ENCODE measurements at places on chromosomes 16 and 17.

- no peak for DNase-seq
Observed at GRCh38 chr16:49470513-49470991, 96.9 kb downstream of the C16orf78 start.

DNA sequence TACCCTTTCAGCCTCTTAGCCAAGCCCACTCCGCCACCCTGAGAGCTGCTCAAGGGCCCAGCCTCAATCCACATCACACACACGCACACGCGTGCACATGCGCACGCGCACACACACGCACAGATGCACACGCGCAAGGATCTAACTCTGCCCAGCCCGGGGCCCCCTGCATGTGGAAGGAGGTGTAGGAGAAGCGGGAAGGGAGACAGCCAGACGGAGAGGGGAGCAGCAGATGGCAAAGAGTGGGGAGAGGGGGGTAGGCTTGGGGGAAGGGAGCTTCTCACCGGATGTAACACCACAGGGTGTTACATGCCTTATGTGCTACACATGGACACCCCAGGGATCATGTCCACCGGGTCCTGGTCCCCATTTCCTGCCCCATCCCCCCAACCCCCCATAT, 15.3 kb downstream of the DLG4 start:
- DNase-seq, result no peak

GRCh38 chr17:6186998-6187397, 116.8 kb downstream of the WSCD1 start:
- no peak for DNase-seq

- peak; percentile 67 for DNase-seq
Observed at GRCh38 chr17:38322156-38322779, 21.5 kb downstream of the GPR179 start.

DNA sequence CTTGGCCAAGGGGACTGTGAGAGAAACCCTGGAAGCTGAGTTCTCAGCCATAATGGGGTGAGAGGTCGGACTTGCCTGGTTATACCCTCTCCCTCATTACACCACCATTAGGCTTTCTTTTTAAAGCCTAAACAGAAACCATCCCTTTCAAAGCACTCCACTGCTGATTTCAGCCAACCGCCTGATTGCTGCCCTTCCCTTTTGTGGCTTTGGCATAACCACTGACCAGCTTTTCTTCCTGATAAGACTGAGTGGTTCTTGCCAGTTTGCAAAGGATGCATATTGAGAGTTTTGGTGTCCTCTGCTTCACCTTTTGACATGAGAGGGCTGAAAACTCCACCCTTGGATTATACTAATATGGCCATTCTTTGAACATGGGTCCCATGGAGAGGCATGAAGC, 308.2 kb upstream of the GOT2 start:
- peak; percentile 28 for DNase-seq

DNA sequence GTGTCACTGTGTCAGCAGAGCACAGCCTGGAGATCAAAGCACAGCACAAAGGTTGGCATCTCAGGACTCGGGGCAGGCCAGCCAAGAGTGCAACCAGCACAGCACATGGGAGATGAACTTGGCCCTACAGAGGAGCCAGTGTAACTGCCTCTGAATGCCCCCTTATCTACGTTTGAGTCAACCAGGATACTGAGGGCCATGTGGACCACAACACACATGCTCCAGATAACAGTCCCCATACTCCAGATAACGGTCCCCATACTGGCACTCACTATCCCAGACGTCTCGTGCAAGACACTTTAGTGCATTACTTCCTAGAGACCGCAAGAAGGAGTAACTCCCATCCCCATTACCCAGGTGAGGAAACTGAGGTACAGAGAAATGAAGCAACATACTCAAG, 88.2 kb downstream of the XYLT1 start:
- DNase-seq, result no peak

- no peak for DNase-seq
Observed at GRCh38 chr17:41863074-41863848, 2.0 kb downstream of the KLHL11 start.

DNA sequence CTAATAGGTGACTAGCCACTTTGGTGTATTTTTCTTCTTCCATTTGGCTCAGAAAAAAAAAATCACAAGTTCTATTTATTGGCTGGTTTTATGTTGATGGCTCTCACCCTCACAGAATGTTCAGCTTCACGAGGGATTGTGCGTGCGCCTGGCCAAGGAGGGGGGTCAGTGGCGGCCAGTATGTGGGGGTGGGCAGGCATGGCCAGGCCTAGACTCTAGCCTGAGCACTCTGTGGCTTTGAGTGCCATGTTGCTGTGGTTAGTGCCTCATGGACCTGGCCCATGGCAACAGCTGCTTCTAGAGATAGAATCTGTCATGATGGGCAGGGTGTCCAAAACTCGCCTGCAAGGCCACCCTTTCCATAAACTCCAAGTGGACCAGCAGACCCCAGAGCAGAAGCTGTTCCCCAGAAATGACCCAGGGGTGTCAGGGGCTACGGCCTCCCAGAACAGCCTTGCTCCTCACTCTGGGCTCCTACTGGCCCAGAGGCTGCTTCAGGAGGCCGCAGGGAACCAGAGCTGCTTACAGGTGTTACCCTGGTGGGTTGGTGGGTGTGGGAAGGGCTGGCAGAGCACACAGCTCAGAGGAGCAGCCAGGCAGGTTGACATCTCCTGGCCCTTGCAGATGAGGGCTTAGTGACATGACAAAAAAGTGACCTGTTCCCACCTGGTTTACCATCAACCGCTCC, 124.9 kb downstream of the SOCS1 start:
- DNase-seq, result no peak

DNA sequence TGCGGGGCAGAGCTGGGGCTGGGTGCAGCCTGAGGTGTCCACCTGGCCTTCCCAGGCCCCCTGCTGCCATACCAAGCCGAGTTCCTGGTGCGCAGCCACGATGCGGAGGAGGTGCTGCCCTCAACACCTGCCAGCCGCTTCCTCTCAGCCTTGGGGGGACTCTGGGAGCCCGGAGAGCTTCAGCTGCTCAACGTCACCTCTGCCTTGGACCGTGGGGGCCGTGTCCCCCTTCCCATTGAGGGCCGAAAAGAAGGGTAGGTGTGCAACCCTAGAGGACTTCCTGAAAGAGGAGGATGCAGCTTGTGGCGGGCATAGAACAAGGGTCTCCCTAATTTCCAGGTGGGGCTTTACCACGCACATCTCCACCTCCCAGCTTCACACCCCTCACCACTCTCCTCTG, 2.5 kb downstream of the SGCA start:
- no peak for DNase-seq

GRCh38 chr17:66373944-66374817, 71.8 kb downstream of the PRKCA start:
- DNase-seq, result peak; percentile 8

- DNase-seq, result no peak
Observed at GRCh38 chr16:78072275-78072674, 27.2 kb upstream of the WWOX start.

DNA sequence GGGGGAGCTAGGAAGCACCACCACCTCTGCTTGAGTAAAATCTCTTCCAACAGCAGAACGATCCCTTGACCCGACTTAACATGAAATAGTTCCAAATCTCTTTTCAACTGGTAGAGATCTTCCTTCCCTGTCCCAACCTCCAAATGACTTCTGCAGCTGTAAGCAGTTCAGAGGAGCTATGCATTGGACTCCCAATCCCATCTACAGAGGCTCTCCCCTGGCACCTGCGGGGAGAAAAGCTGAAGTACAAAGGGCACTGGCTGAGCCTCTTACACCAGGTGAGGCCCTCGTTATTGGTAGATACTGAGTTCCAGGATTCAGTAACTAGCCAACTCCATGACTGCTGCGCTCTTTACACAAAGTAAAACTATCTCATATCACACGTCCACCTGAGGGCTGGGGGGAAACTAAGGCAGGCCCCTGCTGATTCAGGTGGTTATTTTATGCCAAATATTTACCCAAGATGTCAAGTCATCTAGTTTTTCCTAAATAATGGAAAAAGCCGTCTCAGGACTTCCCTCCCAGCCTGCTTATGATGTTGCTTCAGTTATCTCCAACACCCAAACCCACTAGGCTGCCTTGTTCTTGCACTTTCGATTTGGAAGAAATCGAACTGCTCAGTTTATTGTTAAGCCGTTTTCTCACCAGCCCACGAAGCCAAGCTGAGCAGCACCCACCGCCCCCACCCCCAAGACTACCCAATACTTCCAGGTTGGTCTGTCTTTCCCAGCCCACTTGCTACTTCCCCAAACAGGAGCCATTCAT, 3.2 kb downstream of the ACTG1 start:
- DNase-seq, result peak; percentile 48

- DNase-seq, result no peak
Observed at GRCh38 chr17:42803074-42803883, 4.6 kb downstream of the CNTD1 start.

DNA sequence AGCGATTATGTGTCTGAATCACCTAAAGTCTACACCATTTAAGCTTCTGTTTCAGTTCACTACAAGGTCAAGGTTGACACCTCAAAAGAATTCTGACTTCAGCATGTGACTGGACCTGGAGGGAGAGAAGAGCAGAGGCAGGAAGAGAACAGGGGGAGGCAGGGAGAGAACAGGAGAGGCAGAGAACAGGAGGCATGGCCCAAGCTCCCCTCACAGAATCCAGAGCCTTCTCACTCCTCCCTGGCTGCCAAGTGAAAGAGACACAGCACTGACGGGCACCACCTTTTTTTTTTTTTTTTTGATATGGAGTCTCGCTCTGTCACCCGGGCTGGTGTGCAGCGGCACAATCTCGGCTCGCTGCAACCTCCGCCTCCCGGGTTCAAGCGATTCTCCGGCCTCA, 11.4 kb downstream of the GGA2 start:
- DNase-seq, result no peak

DNA sequence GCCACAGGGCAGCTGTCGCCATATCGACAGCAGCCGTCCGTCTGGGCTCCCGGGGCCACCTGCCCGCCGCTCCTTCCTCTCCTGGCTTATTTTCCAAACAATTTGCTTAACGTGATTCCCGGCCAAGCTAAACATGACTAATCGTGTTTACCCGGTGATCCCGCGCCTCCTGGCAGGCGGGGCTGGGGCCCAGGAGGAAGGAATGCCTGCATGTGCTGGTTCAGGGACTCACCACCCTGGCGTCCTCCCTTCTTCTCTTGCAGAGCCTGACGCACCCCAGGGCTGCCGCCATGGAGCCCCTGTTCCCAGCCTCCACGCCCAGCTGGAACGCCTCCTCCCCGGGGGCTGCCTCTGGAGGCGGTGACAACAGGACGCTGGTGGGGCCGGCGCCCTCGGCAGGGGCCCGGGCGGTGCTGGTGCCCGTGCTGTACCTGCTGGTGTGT, 6.1 kb downstream of the SSTR5 start:
- no peak for DNase-seq

- DNase-seq, result no peak
Observed at GRCh38 chr17:27968206-27968732, 74.2 kb upstream of the NLK start.

- no peak for DNase-seq
Observed at GRCh38 chr16:14199199-14199598, 128.1 kb downstream of the MRTFB start.

DNA sequence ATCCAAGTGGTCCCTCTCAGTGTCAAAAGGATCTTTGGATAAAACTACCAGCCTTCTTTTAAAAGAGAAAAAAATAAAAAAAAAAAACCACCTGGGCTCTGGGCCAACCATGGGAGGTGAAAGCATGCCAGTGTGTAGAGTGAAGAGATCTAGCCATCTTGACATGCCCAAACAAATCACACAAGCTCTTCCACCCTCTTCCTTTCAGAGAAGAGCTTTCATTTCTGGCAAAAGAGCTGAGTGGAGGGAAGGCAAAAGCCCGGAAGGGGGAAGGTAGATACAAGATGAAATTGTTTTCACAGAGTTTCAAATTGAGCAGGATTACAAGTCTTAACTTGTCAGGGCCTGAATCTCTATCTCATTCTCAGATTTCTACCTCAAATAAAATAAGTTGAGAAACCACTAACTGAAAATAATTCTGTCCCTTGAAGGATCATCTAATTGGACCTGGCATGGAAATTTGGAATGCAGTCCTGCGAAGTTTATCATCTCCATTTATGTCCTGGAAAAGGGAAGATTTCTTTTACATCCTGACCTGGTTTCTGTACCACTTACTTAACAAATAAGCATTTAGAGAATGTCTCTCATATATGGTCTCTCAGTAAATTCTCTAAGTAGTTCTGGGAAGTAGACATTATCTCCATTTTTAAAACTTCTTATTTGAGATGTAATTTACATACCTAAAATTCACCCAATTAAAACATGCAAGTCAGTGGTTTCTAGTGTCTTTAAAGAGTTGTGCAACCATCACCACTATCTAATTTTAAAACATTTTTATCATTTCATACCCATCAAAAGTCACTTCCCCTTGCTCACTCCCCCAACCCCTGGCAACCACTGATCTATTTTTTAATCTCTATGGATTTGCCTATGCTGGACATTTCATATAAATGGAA, 93.7 kb downstream of the TANGO6 start:
- peak; percentile 26 for DNase-seq

DNA sequence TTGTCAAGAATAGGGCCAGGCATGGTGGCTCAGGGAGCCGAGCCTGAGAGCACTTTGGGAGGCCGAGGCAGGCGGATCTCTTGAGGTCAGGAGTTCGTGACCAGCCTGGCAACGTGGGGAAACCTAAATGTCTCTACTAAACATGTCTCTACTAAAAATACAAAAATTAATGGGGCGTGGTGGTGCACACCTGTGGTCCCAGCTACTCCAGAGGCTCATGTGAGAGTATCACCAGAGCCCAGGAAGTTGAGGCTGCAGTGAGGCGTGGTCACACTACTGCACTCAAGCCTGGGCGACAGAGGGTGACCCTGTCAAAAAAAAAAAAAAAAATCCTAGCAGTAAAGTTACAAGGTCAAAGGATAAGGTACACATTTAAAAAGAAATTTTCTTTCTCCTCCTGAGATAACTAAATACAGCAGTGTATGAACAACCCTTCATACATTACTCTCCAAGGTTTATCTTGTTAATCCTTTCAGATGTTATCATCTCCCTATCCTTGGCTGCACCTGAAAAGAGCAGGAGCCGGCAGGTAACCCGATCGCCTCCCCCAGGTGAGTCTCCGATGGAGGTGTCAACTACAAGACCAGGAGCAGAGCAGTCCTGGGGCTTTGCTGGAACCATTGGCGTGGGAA, 122.3 kb downstream of the GOSR1 start:
- DNase-seq, result peak; percentile 6

- no peak for DNase-seq
Observed at GRCh38 chr17:57580055-57580739, 164.9 kb downstream of the CCDC182 start.

DNA sequence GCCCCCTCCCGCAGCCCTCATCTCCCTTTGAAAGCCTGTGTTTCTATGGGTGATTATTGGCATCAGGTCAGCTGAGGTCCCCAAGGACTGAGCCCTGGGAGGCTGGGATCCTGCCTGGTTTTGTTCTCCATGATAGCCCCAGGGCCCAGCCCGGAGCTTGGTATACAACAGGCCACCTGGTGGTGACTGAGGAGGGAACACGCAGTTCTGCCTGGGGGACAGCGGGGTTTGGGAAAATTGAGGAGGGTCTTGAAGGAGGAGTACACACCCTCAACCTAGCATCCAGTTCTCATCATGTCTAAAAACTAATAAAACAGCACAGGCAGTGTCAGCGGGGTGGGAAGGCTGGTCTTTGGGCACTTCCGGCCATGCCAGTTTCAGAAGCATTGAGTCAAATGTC, 335.1 kb downstream of the CPPED1 start:
- DNase-seq, result no peak

All from RPMI8226 (cell line).